HFF-Myc (cell line): ENCODE measurements at places on chromosomes 1 and 21.
A peak's percentile ranks its signal among the peaks of the same experiment; 100 is the strongest.

DNA sequence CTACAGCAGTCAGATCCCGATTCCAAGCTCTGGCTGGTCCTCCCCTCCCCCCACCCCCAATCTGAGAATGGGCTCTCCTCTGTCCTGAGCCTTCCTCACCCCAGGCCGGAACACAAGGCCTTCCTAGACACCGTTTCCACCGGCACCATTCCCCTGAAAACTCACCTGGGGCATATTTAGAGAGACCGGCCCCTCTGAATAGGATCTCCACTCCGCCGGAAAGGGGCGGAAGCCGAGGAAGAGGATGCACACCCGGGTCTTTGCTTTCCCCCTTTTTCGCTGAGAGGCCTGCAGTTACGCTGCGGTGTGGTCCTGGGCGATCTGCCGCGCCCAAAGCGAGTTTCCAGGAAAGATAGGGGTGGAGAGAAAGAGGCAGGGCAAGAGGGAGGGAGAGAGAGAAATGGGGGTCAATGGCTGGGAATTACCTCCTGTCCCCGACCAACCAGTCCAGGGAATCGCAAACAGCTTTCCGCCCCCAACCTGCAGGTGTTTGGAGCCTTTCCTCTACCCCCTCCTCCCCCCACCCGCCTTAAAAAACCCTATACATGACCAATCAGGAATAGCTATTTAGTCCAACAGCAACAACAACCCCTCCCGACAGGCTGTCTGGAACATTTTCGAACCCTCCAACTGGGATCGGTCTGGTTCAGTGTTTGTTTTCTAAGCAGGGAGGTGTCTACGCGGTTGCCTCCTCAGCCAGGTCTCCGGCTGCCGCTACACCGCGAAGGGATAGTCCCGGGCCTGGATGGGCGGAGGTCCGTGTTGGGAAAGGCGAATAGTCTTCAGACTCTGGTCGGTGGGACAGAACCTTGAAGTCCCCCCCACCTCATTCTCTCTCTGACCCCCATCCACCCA, 2.8 kb downstream of the TAL1 start:
- no peak for DNase-seq

DNA sequence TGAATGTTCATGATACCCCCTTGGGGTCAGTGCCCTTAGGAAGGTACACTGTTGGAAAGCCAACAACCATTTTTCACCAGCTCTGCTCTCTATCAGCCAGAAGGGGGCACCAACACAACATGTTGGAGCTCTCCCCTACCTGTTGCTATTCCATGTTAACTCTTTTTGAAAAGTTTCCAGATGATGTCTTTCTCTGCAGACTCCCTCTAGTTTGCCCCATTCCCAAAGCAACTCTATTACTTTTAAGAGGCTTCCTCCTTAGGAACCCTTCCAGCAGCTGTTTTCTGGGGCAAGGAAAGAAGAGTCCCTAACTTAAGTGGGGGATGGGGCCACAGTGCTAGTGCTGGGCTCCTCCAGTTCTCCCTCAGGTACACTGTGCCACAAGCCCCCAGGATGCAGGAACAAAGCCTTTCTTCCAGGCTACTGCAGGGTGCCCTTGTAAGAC, 22.9 kb upstream of the NDC1 start:
- DNase-seq, result peak; percentile 21

DNA sequence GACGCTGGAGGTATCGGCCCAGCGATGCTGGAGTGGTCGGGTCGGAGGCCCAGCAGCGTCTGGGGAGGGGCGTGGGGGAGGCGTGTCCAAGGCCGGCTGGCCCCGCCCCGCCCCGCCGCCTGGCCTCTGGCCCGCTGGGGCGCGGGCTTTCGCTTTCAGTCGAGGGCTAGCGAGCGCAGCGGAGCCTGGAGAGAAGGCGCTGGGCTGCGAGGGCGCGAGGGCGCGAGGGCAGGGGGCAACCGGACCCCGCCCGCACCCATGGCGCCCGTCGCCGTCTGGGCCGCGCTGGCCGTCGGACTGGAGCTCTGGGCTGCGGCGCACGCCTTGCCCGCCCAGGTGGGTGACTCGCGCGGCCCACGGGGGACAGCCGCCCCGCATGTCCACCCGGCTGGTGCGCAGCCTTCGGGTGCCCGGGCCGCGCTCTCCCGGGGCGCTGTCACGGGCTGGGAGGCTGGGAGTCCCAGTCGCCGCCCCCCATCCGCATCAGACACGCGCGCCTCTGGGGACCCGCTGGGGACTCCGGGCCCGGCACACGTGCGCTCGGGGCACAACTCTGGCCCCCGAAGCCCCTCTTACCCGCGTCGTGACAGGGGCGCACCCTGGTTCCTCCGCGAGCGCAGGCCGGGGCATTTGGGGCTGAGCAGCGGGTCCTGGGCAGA, at the start of gene TNFRSF1B:
Gene TNFRSF1B, plus strand, starts transcription at position 158 of the 659 bp plus-strand sequence. Its CDS starts 101 bp downstream, at position 259.
- no peak for DNase-seq

GRCh38 chr1:16442265-16442664, 1.7 kb downstream of the NECAP2 start:
- no peak for DNase-seq

DNA sequence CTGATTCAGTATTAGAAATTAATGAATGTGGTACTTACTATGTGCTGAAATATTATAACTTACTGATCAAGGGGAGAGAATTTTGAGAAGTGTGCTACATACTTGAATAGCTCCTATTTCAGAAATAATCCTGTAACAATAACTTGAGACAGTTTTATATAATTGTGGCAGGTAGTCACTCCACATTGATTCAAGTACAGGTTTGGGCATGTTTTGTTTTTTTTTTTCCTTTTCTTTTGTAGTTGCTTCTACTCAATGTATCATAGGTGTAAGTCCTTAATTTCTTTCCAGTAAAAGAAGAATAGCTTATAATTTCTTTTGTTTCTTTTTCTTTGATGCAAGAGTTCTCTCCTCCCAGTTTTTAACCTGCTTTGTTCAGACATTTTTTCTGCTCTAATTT, 86.1 kb upstream of the ADGRL2 start:
- DNase-seq, result no peak

- no peak for DNase-seq
Observed at GRCh38 chr1:235913311-235913710, 46.6 kb upstream of the LYST start.

DNA sequence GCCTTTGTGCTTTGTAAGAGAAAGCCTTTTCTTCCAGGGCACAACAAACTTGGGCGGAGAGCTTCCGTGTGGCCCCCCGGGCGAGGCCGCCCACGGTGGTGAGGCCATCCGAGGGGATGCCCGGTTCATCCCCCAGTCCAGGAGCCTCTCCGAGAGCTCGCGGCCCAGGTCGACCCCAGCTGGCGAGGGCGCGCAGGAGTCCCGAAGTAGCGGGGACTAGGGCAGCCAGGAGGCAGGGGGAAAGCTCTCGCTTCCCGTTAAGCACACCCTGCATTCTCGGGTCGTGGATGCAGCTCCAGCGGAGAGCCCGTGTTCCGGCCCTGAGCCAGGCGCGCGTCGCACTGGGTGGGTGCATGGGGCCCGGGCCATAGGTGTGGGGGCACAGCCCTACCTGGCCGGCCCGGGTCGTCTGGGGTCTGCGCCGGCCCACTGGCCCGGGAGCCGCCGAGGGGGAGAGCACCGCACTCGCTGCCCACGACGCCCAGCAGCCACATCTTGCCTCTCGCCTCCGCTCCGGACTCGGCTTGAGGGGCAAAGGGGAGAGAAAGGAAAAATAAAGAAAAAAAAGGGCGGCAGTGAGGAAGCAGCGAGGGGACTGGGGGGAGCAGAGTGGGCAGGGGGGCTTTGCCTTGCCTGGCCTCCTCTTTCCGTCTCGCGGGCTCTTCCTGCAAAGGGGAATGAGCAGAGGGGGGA, 1.8 kb downstream of the RNF220 start:
- DNase-seq, result no peak

DNA sequence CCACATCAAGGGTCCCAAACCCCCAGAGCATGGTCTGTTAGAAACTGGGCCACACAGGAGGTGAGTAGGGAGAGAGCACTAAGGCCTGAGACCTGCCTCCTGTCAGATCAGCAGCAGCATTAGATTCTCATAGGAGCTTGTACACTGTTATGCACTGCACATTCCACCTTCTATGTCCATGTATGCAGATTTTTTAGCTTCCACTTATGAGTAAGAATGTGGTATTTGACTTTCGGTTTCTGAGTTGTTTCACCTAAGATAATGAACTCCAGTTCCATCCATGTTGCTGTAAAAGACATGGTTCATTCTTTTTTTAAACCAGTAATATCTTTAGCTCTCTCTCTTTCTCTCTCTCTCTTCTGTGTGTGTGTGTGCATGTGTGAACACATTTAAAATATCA, 663 bp upstream of the GBP6 start:
- DNase-seq, result no peak

GRCh38 chr1:15676688-15677661, 7.1 kb upstream of the PLEKHM2 start:
- no peak for DNase-seq

DNA sequence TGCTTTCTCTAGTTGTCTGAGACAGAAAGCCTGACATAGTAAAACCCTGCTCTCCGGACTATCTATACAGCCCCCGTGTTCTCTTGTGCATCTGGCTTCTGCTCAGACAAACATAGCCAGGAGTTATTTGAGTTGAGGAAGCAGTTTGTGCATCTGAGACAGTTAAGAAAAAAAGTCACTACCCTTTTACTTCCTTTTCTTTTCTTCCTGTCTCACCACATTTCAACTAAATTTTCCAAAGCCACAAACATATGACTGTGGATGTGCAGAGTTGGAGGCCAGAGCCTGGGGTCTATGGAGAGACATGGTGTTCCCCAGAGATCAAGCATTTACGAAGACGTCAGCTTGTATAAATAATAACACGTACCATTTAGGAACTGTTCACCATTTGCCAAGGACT, 158.5 kb upstream of the FGGY start:
- DNase-seq, result no peak

DNA sequence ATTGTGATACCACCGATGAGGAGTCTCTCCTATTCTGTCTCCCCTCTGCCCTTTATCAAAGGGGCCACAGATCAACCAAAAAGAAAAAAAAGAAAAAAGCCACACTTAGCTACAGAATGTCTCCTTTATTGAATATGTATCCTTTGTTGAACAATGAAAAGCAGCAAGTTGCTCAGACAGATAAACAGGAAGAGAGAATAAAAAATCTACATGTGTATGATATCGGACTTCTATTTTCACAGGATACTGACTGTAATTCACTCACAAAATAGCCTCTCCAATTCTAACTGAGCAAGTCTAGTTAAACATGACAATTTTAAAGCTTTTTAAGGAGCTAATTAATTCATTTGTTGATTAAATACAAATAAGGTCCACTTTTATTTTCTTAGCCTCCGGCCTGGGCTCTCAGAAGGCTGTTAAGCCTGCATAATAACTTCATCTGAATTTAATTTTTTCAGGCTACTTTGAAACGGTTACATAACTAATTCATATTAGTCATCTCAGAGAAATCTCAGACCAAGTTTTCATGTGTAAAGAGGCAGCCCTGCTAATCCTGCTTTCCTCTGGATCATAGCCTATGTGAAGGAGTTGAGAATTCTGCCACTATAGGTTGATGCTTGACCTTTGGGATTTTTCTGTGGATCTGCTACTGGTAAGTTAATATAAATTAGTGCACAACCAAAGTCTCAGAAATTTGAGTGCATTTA, 304.1 kb upstream of the NR5A2 start:
- no peak for DNase-seq

DNA sequence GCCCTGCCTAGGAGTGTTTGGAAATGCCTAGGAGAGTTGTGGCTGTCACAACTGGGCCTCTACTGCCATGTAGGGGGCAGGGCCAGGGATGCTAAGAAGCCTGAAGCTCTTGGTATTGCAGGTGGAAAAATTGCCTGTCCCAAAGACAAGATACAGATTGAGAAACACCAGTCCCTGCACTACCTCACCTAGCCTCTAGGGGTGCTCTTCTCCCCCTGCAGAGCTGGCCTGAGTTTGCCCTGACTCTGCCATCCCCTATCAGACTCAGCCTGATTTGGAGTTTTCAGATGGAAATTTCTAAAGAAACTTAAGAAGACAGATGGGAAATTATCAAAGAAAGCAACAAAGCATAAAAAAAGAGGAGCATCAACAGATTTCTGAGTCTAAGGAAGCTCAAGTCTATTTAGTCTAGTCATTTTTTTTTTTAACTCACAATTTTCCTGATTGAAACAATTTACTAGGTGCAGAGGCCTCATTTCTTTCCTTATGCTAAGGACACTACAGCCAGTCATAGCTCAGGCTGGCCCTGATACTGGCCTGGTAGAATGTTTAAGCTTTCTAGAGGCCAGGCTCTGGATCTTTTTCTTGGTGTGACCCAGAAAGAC, 61.4 kb upstream of the LRRN2 start:
- DNase-seq, result peak; percentile 19

- no peak for DNase-seq
Observed at GRCh38 chr1:76158126-76158525, 83.6 kb downstream of the ST6GALNAC3 start.

GRCh38 chr1:21294266-21294989, 4.2 kb upstream of the ECE1 start:
- DNase-seq, result no peak

DNA sequence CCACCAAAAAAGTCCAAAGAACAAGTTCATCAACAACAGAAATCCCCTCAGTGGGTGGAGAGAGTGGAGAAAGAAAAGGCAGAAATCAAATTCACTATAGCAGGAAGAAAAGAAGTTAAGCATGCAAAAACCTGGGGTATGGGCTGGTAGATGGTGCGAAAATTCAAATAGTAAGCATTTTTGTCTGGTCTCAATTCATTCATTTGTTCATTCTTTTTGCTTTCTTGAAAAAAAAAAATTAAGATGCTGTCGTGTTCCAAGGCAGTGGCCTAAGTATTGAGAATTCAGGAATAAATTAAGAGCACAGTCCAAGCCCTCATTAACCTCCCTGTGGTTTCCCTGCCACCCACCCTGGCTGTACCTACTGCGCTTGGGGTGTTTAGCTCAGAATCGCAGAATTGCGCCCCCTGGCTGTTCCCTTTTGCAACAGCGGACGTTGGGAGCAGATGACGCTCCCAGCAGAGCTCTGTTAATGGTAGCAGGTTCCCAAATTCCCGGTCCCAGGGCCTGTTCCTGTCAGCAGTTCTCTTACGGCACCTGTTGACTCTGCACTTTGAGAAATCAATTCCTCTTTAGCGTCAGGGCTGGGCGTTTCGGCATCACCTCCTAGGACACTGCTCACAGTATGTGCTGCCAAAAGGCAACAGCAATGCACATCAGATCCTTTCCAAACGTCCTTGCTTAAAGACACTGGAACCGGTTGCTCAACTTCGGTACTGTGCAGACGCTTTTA, 34.0 kb upstream of the SSX2IP start:
- DNase-seq, result no peak

GRCh38 chr1:31745096-31745945, 18.8 kb downstream of the ADGRB2 start:
- DNase-seq, result no peak

DNA sequence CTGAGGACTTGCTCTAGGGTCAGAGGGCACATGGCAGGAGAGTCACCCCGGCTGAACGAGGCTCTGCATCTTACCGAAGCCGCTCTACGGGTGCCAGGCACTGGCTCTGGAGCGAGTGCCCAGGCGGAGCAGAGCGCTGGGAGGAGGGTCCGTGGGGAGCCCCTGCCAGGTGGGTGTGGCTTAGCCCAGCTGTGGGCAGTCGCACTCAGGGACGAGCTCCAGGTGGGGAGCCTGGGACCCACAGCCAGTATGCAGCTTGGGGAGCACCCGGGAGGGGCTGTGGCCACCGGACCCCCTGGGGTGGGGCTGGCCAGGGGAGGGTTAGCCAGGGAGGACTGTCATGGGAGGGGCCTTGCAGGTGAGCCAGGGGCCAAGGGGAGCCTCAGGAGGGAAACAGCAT, 3.8 kb downstream of the AGRN start:
- DNase-seq, result no peak

GRCh38 chr1:28208818-28209441, 23.9 kb downstream of the DNAJC8 start:
- DNase-seq, result peak; percentile 27

- no peak for DNase-seq
Observed at GRCh38 chr1:53968125-53968513, 22.0 kb downstream of the LRRC42 start.

- DNase-seq, result no peak
Observed at GRCh38 chr1:25021591-25022215, 91.6 kb upstream of the RUNX3 start.
